ENCODE measurements at places on chromosomes 6 and 20.

GRCh38 chr20:15380770-15381169 lies 1043.4 kb upstream of the FLRT3 start:
- DNase-seq = no peak

DNA sequence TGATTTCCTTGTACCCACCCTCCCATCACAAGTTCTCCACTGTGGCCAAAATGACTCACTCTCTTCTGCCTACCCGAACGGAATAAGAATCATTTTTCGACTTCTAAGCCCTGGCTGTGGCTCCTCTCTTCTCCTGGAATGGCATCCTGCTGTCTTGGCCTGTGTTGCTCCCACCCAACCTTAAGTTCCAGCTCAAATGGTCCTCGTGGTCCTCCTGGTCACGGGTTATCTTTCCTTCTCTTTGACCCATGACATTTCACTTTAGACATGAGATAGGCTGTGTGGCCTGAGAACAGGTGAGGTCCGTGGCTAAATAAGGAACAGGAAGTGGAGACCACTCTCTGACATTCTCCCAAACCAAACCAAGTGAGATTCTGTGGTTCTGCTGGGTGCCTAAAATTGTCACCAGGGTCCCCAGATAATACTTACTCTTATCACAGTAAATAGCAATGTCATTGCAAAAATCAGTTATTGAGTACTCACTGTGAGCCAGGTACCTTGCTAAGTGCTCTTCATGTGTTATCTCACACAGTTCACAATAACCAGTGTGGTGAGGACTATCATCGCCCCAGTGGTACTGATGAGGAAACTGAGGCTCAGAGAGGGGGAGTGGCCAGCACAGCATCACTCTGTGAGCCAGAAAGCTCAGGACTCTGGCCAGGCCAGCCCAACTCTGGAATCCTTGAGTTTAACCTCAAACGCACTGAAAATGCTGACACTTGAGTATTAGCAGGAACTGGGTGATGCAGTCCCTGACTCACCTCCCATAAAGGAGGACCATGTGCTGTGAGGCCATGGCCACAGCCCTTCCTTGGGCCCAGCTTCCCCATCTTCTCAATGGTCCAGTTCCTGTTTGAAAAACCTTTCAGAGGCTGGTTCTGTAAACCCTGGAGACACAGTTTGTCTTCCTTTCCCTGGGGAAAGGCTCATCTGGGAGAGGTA lies 74.8 kb upstream of the SIRPA start:
- no peak for DNase-seq

GRCh38 chr6:3102875-3103274 lies 15.6 kb upstream of the BPHL start:
- no peak for DNase-seq

DNA sequence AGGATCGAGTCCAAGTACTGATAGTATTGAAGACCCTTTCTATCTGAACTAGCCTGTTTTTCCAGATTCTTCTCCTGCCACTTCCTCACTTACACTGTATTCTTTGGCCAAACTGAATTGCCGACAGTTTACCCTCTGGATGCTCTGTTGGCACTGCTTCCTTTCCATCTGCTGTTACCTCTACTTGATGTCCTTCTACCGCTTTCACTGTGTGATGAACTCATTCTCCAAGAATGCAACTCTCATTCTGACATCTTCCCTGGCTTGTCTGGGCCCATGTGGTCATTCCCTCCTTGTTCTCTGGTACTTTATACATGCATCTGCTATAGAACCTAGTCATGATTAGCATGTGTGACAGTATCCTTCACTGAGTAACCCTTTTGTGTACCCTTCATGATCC lies 16.3 kb downstream of the RPRD1B start:
- no peak for DNase-seq

DNA sequence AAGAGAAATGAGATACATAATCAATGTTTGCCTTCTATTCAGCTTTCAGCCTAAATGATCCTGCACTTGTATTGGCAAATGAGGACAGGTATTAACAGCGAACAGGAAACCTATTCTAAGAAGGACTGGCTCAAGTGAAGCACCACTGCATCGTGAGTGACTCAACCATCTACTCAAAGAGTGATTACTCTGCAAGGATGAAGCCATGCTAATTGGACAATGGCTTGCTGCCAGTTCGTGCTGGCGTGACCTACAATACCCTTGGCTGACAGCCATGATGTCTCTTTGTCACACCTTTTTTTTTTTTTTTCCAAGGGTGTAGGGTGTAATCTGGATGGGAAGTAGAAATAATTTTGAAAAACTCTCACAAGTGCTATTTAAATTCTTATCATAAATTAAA lies 104.9 kb downstream of the GJA10 start:
- no peak for DNase-seq

DNA sequence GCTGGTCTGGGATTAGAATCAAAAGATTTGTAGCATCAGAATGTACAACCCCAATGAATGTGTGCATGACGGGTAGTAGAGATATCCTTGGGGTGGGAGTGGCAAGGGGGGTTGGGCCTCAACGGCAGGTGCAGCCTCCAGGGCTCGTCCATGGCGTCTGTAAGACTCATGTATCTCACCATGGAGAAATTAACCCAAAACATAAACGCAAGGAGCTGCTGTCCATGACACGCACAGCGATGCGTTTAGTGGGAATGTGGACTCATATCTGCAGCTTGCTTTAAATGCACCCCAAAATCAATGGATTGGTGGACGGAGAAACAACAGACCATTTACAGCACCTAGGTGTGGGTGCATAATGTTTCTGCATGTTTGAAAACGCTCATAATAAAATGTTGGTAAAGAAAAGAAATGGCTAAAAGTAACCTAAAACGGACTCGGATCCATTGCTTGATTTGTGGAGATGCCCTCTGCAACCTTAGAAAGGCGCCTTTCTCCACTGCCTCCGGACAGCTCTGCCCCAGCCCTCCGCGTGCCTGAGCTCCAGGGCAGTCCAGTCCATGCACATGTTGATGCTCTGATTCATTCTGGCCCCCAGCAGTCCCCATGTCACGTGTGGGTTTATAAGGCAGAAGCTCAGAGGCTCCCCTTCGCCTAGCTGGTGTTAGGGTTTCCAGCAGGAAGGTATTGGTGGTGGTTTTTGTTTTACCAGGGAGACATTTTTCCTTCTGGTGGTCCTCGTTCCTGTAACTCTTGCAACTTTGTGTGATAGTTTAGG lies 24.5 kb downstream of the PYGB start:
- no peak for DNase-seq

- DNase-seq = no peak
These were observed 213.7 kb upstream of the SGK1 start for GRCh38 chr6:134531611-134532010.

DNA sequence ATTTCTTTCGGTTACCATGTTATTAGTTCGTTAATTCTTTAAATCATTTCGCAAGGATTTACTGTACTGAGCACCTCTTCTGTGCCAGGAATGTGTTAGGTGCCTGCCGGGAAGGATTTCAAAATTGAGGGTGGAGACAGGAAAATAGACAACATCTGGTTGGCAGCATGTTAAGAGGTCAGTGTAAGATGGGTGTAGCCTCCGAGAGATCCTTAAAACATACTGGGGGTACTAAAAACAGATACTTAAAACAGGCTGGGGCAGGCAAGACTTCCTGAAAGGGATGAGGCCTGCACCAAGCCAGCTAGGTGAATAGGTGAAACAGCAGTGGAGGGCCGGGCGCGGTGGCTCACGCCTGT lies 178.0 kb upstream of the SGK1 start:
- DNase-seq = no peak

DNA sequence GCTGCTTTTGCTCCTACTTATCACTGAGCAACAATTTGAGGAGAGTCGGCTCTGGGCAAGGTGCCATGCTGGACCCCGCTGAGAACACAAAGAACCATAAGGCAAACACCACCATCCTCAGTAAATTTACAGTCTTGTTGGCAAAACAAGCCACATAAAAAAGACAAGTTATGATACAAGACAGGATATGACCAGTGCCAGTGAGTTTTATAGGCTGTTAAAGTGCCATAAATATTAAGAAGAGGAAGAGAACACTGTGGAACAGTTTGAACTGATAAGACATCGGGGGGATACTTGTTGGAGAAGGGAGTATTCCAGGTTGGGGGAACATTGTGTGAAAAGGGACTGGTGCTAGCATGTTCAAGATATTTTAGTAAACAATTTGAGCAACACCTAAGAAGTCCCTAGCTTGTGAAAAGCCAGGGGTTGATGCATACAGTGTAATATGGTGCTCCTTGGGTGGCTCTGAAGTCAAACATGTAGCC lies 25.3 kb upstream of the RIPOR2 start:
- no peak for DNase-seq

DNA sequence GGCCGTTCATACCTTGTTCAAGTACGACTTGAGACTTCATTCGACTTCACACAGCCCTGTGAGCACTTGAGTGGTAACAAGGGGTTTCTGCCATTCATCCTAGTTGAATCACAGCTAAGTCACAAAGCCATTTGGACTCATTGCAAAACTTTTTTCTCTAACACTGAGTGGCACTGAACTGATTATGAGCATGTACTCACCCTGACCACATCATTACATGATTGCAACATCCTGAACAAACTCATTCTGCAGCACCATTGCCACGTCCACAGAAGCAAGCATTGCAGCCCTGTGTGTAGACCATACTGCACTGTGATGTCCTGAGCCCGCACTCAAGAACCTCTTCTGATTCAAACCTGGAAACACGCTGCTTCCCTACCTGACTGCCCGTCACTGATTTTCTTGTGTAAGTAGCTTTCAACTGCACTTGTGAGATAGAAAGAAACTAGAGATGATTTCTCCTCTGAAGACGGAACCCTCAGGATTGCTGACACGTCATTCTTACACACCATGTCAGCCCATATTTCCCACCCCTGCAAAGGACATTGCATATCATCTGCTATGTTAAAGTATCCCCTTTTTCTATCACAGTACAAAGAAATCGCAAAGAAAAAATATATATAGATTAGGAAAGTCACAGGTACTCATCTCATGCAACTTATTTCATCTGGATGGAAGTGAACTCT lies 81.6 kb downstream of the C6orf118 start:
- DNase-seq = no peak

DNA sequence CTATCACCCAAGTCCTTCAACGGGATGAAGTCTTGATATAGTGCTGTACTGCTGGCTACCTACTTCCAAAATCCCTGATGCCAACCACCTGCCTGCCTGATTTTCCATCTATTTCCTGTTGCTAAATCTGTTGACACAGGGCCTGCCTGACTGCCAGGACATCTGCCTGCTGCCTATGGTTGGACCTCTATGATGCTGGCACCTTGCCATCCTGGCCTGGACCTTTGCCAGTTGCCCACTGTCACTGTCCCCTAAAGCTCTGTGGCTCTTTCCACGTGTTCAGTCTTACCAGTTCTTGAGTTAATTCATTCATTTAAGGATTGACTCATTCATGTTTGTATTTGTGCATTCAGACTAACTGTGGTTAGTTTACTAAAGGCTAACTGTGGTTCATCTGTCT lies 9.2 kb upstream of the RGS17 start:
- DNase-seq = no peak

- no peak for DNase-seq
These were observed 5.0 kb upstream of the KCNK16 start for GRCh38 chr6:39327507-39327906.

- no peak for DNase-seq
These were observed 228.1 kb downstream of the ATXN1 start for GRCh38 chr6:16533210-16533609.

DNA sequence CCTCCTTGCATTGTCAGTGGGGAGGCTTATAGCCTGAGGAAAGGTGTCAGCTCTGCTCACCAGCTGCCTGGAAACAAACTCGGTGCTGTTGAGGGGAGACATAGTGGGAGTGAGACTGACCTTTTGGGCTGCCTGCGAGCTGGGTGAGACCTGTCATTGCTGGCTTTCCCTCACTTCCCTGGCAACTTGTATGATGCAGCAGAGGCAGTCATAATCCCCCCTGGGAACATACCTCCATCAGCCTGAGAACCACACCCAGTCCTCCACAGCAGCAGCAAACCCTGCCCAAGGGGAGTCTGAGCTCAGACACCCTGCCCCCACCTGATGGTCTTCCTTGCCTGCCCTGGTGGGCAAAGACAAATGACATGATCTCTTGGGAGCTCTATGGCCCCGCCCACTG lies 521.2 kb upstream of the IMPG1 start:
- no peak for DNase-seq

DNA sequence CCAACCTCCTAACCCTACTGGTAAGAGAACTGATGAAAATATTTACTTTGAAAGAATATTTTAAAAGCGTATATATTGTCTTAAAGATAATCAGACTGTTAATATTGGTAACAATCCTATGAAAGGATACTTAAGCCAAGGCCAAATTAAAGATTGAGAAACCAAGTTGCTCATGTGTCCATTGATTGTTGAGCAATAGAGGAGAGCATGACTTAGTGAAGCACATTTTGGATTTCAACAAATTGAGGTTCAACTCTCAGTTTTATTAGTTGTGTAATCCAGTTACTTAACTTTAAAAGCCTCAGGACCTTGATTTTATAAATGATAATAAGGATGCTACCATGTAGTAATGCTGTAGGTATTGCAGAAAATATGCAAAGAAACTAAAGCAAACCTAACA lies 56.8 kb downstream of the PRL start:
- DNase-seq = no peak

GRCh38 chr6:30194797-30195690 lies 18.2 kb downstream of the TRIM26 start:
- no peak for DNase-seq

DNA sequence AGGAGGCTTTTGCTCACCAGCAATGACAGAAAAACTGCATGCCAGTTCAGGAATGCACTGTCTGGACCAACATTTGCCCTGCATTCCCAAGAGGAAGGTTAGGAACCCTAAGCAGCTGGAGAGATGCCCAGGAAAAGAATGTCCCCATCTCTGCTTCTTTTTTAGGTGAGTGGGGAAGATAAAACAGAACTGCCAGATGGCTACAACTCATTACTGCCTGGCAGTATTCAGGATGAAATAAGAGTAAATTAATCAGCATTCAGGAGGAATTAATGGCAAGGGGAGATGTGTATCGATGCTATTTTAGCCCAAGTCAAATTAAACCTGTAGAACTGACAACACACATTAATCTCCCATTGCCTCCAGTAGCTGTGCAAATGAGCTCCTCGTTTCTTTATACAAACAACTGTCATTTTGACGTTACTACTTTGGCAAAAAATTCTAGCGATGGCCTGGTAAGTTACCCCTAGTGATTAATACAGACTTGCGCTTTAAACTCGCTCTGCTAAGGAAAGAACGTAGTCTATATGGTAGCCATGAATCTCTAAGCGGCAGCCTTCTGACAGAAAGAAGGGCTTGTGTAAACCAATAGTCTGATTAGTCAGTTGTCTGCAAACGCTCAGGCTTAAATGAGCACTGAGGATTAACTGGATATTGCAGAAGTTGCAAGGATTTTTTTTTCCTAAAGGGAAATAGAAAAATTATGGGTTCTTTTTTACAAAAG lies 16.7 kb upstream of the SMLR1 start:
- no peak for DNase-seq

DNA sequence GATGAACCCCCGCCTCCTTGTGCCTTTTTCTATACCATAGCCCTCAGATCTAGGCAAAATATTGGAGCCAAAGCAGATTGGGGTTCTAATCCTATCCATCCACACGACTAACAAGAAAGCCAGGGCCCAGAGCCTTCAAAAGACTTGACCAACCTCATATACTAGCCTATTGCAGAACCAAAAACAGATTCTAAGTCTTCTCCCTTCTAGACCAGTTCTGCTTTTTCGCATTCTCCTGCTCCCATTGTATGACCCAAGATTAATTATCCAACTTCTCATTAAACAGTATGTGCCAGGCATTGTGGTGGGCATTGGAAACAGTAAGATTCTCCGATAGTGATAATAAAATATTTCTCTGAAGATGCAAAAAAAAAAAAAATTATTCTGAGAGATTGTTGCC lies 113.7 kb upstream of the JARID2 start:
- DNase-seq = no peak
